ENCODE measurements at places on chromosomes 2 and 18.

DNA sequence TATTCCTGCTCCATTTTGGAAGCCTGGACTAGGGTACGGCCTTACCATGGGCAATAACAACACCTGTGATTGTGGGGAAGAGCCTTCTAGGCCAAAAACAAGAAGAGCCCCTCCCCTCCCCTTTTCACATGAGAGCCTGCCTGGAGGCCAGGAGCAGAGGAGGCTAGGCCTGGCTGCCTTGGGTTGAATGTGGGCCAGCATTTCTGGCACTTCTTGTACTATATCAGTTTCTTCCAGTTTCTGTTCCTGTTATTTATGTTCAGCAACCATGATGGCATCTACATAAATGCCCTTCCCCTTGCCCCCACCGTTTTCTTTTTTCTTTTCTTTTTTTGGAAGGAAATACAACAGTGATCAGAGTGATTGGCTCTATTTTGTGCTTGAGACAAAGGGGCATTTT is 58.4 kb downstream of the KCTD18 start:
- no peak for DNase-seq

DNA sequence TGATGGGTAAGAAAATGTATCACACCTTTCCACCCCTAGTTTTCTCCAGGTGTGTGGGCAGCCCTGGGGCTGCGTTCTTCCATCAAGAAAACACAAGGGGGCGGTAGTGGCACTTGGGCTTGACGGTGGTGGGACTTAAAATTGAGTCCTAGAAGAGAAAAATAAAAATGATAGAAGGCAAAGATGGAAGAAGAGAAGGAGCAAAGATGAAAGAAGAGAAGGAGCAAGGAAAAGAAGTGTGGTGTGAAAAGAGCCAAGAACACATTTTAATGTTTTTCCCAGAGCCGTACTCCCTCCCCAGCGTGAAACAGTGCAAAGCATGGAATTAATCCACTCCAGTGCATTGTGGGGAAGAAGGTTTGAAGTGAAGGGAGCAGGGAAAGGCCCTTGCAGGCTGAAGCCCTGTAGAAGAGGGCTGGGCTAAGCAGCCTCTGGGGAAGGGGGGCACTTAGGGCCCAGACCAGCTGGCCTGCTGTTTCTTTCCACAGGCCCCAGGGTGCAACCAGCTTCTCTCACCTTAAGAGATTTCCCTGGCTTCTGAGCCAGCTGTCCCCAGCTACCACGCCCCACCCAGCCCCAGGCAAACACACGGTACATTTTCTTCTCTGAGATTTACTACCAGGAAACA is 256.8 kb downstream of the RNF152 start:
- peak; percentile 15 for DNase-seq

GRCh38 chr2:46032161-46032813 is 264.9 kb upstream of the EPAS1 start:
- no peak for DNase-seq

DNA sequence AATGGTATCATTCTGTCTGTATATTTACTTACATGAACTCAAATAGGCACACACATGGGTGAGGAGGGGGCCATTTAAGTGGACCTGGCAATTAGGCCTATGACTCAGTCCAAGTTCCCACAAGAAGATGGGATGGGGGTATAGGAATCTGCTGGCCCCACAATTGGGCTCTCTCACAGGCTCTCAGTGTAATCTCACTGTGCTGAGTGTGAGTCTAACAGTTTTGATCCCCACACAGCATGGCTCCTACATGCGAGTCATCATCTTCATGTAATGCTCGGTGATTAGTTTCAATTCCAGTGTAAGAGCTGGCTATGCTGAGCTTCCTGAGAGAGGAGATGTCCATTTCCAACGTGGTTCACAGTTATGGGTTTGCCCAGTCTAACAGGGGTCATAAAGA is 114.0 kb downstream of the GATA6 start:
- no peak for DNase-seq

- DNase-seq: peak; percentile 32
These were observed 11.7 kb upstream of the ACYP2 start for GRCh38 chr2:54103454-54104314.

GRCh38 chr18:30359521-30359920 is 683.0 kb downstream of the DSC3 start:
- no peak for DNase-seq

DNA sequence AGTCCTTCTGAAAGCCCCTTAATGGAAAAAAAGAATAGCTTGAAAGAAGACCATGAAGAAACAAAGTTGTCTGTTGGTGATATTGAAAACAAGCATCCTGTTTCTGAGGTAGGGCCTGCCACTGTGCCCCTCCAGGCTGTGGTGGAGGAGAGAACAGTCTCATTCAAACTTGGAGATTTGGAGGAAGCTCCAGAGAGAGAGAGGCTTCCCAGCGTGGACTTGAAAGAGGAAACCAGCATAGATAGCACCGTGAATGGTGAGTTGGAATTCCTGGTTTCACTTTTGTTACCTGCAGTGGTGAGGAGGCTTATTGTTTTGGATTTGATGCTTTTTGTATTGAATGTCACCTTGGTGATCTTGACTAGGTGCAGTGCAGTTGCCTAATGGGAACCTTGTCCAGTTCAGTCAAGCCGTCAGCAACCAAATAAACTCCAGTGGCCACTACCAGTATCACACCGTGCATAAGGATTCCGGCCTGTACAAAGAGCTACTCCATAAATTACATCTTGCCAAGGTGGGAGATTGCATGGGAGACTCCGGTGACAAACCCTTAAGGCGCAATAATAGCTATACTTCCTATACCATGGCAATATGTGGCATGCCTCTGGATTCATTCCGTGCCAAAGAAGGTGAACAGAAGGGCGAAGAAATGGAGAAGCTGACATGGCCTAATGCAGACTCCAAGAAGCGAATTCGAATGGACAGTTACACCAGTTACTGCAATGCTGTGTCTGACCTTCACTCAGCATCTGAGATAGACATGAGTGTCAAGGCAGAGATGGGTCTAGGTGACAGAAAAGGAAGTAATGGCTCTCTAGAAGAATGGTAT is 13.3 kb downstream of the SLC20A1 start:
- no peak for DNase-seq

- DNase-seq: no peak
These were observed 268.8 kb downstream of the IKZF2 start for GRCh38 chr2:212882626-212883025.

GRCh38 chr18:12774982-12775381 is 72.1 kb downstream of the PSMG2 start:
- no peak for DNase-seq

GRCh38 chr2:41119489-41119888 is 667.6 kb upstream of the SLC8A1 start:
- no peak for DNase-seq

GRCh38 chr2:133352719-133353118 is 215.5 kb downstream of the NCKAP5 start:
- DNase-seq: no peak

DNA sequence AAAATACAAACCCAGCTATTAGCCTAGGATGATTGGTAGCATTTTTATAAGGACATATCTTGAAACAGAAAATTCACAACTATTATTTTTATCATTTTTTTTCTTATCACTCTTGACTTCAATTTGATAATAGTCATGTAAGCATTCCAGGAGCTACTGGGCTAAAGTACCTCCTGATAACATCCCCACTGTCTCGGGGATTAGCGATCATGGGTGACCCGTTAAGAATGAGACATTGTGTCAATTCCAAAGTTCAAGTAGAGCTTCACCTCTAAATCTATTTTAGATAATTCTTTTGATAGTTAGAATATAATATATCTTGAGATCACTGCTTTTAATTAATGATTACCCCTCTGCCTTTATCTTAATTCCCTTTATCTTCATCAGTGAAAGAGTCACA is 1204.5 kb upstream of the CHAC2 start:
- no peak for DNase-seq

DNA sequence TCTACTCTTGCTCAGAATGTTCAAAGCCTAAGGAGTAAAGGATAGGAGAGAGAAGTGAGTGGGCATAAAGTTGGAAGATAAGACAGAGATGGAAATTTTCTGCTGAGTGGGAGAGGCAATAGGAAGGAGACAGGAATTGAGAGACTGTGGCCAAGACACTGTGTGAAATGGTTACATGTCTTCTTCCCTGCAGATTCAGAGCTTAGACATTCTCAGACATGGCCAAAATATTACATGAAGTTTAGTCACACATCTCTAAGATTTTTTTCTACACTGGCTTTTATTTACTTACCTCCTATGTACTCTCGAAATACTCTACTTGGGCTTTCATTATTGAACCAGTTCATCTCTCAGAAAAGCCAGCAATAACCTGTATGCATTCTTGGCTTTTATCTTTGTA is 363.0 kb upstream of the FANCL start:
- DNase-seq: no peak

GRCh38 chr2:175436076-175436475 is 254.6 kb upstream of the ATP5MC3 start:
- DNase-seq: no peak

- no peak for DNase-seq
These were observed 55.8 kb downstream of the TSN start for GRCh38 chr2:121810959-121811853.

- DNase-seq: no peak
These were observed 653.8 kb downstream of the BCL11A start for GRCh38 chr2:59899692-59900091.

DNA sequence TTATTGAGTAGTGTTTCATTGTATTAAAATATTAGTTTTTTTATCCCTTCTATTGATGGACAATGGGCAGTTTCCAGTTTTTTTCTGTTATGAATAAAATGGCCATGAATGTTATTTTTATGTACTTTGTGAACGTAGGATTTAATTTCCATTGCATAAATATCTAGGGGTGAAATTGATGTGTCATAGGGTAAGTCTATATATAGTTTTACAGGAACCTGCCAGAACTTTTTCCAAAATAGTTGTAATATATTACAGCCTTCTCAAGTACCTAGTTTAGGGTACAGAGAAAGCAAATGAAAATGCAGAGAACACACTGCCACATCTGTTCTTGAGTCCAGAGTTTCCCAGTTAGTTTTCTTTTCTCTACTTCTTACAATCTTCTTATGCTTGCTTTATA is 378.6 kb downstream of the MEIS1 start:
- DNase-seq: no peak

- DNase-seq: no peak
These were observed 30.4 kb upstream of the GMCL1 start for GRCh38 chr2:69798909-69799526.

DNA sequence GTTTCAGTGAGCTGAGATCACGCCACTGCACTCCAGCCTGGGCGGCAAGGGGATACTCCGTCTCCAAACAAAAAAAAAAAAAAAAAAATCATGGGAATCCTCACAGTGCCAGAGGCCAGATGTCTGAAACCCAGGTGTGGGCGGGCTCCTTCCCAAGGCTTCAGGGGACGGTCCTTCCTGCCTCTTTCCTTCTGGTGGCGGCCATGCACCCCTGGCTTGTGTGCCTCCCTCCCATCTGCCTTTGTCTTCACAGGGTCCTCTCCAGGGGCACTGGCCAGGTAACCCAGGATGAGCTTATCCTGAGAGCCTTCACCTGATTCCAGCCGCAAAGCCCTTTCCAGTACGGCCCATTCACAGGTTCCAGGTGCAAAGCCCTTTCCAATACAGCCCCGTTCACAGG is 40.9 kb upstream of the GPC1 start:
- no peak for DNase-seq

GRCh38 chr2:67446491-67446911 is 49.4 kb downstream of the ETAA1 start:
- DNase-seq: no peak

DNA sequence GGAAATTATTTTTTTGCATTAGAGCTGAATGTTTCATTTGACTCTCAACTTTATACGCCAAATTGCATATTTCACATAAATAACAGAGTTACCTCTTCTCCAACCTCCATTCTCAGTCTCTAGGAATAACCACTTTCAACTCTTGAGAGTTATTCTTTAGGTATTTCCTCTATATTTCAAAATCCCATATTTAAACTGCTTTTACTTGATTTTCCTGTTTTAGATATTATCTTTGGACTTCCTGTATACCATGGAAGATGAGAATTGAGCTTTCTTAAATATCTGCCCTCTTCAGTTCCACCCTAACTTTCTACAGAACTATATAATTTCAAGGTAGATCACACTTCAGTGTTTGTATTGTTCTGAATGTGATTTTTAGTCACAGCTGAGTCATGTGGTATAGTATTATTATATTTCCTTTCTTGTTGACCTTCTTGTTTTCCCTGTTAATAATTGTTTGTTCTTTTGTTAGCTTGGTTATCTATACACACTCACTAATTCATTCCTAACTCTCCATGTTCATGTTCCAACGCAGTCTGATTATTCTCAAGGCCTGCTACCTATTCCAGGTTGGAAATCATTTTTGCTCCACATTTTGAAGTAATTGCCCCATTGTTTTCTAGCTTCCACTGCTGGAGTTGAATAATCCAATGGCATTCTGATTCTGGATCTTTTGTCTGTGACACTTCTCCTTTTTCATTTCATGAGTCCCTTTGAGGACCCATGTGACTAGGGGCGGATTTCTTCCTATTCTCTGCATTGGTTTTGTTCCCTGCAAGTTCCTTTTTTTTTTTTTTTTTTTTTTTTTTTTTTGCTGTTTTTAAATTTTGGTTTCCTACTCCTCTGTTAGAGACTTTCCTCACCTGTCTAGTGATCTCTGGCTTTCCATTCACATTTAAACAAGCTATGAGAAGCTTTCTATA is 156.8 kb upstream of the RBMS1 start:
- DNase-seq: no peak

DNA sequence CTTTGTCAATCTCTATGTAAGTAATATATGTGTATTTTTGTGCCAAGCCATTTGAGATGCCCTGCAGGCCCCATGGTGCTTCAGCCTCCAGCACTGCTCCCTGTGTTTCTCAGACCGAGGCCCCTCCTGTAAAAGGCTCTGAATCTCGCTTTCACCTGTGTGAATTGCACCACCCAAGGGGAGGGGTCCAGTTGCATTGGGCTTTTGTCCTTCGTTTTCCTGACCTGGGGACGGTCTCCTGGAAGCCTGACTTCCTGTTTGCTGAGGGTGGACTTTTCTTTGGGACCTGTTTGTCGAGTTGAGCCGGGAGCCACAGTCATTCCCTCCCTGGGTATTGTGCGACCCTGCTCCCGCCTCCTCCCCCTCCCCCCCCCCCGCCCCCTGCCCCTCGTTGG is 48.9 kb downstream of the AGAP1 start:
- DNase-seq: no peak

DNA sequence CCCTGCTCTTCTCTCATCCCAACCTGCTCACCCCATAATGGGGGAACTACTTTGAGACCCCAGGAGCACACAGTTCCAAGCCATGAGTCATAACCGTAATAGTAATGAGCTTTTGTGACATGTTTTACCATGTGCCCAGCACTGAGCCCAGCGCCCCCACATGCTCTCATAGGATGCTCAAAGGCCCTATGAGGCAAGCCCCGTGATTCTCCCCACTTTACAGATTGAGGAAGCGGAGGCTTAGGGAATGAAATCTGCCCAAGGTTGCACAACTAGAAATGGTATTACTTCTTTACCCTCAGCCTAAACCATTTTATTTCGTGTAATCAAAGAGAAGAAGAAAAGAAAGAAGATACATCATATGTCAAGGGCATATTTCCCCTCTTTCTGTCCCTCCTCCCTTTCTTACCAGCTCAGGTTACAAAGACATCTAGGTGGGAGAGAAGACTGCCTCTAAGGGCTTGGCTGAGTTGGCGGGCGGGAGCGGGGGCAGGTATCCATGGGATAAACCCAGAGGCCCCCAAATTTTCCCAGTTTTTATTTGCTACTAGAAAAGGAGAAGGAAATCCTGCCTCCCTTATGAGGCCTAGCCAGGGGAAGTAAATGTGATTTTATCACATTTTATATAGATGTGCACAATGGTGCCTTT is 24.2 kb downstream of the BCL11A start:
- DNase-seq: no peak

GRCh38 chr18:63832470-63832869 is 55.0 kb upstream of the SERPINB2 start:
- DNase-seq: no peak
